Activated T-cell treated with anti-CD3 and anti-CD28 coated beads, Interleukin-2, amount 50 U/mL, for 24 hours (primary cell): ENCODE measurements at places on chromosomes 1 and 21.

DNA sequence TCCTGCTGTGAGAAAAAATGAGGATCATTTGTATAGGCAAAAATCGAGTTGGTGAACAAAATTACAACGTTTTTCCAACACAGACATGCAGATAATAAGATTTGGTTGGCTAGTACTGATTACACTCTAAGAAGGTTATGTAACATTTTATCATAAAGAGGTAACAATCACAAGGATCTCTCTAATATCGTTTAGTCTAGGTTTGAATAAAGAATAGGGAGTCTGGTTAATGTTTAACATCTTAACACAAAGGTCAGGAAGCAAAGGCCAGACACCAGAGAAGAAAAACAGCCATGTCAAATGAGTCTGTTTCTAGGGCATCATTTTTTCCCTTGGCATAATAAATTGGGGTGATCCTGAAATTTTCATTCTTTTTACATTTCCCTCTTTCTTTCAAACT is 207.4 kb upstream of the CHRM3 start:
- H3K4me3 ChIP-seq, result no peak overlapping the region
- no peak for DNase-seq
- no peaks in the 10 kb centered on the region for H3K4me1 ChIP-seq
- H3K27ac ChIP-seq, result no peak overlapping the region

GRCh38 chr1:61261595-61261994 is 179.2 kb downstream of the NFIA start:
- no peak overlapping the region for H3K27ac ChIP-seq
- no peak for DNase-seq
- H3K4me3 ChIP-seq, result no peak overlapping the region
- peaks cover under 1% of the 10 kb centered on the region for H3K27me3 ChIP-seq
- H3K4me1 ChIP-seq, result peaks cover 2% of the 10 kb centered on the region

DNA sequence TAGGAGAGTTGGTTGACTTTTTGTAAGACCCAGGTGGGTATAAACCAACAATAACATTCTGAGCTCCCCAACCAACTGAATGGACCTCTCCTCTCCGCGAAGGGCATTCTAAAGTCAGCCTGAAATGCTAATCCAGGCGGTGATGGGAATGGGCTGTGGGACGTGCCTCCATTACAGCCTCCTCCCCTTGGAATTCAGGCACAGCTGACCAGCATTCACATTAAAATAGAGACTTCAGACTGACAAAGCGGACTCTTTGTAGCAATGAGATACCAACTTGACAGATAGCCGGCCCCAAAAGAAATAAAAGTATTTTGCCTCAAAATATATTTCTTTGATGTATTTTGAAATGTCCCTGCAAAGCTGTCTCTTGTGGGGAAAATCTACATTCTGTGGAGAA is 101.7 kb downstream of the KIF26B start:
- no peak overlapping the region for H3K27ac ChIP-seq
- no peak overlapping the region for H3K4me3 ChIP-seq
- DNase-seq, result no peak
- H3K27me3 ChIP-seq, result peaks cover 3% of the 10 kb centered on the region
- no peaks in the 10 kb centered on the region for H3K4me1 ChIP-seq
- no peaks in the 10 kb centered on the region for H3K36me3 ChIP-seq

GRCh38 chr1:155082301-155083051 is 3.8 kb downstream of the EFNA3 start:
- peak; percentile 54 for DNase-seq
- no peak overlapping the region for H3K27ac ChIP-seq
- H3K4me3 ChIP-seq, result peak overlapping the region; percentile 20
- H3K36me3 ChIP-seq, result peaks cover 2% of the 10 kb centered on the region

- no peak overlapping the region for H3K4me3 ChIP-seq
- peaks cover 23% of the 10 kb centered on the region for H3K27me3 ChIP-seq
- no peak overlapping the region for H3K27ac ChIP-seq
- H3K4me1 ChIP-seq, result no peaks in the 10 kb centered on the region
Observed at GRCh38 chr1:33211972-33212371, 30.1 kb upstream of the TRIM62 start.

- peaks cover 3% of the 10 kb centered on the region for H3K27me3 ChIP-seq
- no peak overlapping the region for H3K27ac ChIP-seq
- peaks cover 8% of the 10 kb centered on the region for H3K4me1 ChIP-seq
- peaks cover 5% of the 10 kb centered on the region for H3K36me3 ChIP-seq
- H3K4me3 ChIP-seq, result no peak overlapping the region
Observed at GRCh38 chr1:117630423-117630998, 24.7 kb downstream of the TENT5C start.

GRCh38 chr1:151990856-151991198 is 2.8 kb downstream of the S100A10 start:
- no peaks in the 10 kb centered on the region for H3K27me3 ChIP-seq
- H3K4me3 ChIP-seq, result peak overlapping the region; percentile 26
- DNase-seq, result no peak

GRCh38 chr1:33222381-33222780 is 33.9 kb upstream of the ZNF362 start:
- no peaks in the 10 kb centered on the region for H3K36me3 ChIP-seq
- no peaks in the 10 kb centered on the region for H3K4me1 ChIP-seq
- H3K27ac ChIP-seq, result no peak overlapping the region
- H3K27me3 ChIP-seq, result peaks cover 3% of the 10 kb centered on the region
- H3K4me3 ChIP-seq, result no peak overlapping the region

DNA sequence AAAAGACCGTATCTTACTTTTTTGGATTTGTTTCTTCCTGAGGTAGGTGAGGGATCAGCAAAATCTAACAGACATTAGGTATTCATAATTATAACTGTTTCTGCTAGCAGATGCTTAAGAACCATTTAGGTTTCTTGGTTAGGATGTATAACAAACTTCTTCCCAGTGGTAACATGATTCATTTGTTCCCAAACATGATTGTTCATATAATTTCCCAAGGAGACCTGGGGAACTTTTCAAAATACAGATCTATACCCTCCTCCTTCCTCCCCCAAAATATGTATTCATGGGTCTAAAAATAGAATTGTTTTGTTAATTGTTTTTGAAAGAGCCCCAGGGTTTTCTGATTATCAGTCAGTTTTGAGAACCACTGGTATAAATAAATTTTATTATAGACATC is 228.2 kb downstream of the COP1 start:
- DNase-seq, result no peak
- peaks cover 82% of the 10 kb centered on the region for H3K36me3 ChIP-seq
- no peak overlapping the region for H3K27ac ChIP-seq
- H3K4me1 ChIP-seq, result peaks cover 11% of the 10 kb centered on the region
- H3K27me3 ChIP-seq, result no peaks in the 10 kb centered on the region

DNA sequence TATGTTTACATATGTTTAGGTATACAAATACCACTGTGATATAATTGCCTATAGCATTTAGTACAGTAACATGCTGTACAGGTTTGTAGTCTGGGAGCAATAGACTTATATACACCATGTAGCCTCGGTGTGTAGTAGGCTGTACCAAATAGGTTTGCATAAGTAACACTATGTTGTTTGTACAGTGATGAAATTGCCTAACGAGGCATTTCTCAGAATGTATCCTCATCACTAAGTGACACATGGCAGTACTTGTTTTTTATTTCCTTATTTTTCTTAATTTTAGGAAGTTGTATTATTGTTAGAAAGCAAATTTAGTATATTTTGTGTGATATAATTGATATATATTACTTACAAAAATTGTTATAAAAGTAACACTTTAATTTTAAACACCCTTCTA is 840.9 kb downstream of the LTN1 start:
- DNase-seq, result no peak
- no peak overlapping the region for H3K27ac ChIP-seq
- H3K36me3 ChIP-seq, result no peaks in the 10 kb centered on the region
- H3K4me1 ChIP-seq, result no peaks in the 10 kb centered on the region
- no peaks in the 10 kb centered on the region for H3K27me3 ChIP-seq

- no peaks in the 10 kb centered on the region for H3K4me1 ChIP-seq
- DNase-seq, result no peak
- H3K4me3 ChIP-seq, result no peak overlapping the region
- no peaks in the 10 kb centered on the region for H3K27me3 ChIP-seq
- no peak overlapping the region for H3K27ac ChIP-seq
Observed at GRCh38 chr1:65539266-65540131, 119.0 kb downstream of the LEPR start.

GRCh38 chr1:99548943-99549605 is 96.8 kb upstream of the PALMD start:
- no peak overlapping the region for H3K4me3 ChIP-seq
- no peak for DNase-seq
- H3K36me3 ChIP-seq, result no peaks in the 10 kb centered on the region
- H3K27me3 ChIP-seq, result peaks cover 32% of the 10 kb centered on the region

- no peak for DNase-seq
- no peaks in the 10 kb centered on the region for H3K4me1 ChIP-seq
- no peak overlapping the region for H3K27ac ChIP-seq
- H3K4me3 ChIP-seq, result no peak overlapping the region
Observed at GRCh38 chr1:67953301-67953700, 97.1 kb downstream of the DIRAS3 start.

- H3K27me3 ChIP-seq, result no peaks in the 10 kb centered on the region
- H3K4me3 ChIP-seq, result no peak overlapping the region
- peaks cover 6% of the 10 kb centered on the region for H3K4me1 ChIP-seq
- H3K36me3 ChIP-seq, result no peaks in the 10 kb centered on the region
- no peak overlapping the region for H3K27ac ChIP-seq
Observed at GRCh38 chr21:37278199-37278598, 11.1 kb upstream of the VPS26C start.
